ENCODE measurements at places on chromosomes 3 and 15.
A peak's percentile ranks its signal among the peaks of the same experiment; 100 is the strongest.

DNA sequence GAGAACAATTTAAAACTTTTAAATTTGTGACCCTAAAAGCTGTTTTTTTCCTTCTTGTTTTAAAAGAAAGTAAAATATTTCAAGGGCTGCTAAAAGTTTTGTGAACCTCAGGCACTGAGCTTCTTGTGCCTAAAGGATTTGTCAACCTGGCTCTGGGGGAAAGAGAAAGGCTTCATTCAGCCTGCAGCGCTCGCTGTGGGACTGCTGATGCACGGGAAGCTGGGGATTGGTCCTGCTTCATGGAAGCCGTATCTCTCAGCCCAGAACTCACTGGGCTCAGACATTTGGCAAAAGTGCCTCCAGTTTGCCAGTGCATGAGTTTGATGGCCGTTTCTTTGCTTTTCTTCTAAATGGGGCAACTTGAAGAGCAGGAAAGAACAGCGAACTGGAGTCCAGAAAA lies 30.8 kb downstream of the TPRG1 start:
- DNase-seq = no peak

DNA sequence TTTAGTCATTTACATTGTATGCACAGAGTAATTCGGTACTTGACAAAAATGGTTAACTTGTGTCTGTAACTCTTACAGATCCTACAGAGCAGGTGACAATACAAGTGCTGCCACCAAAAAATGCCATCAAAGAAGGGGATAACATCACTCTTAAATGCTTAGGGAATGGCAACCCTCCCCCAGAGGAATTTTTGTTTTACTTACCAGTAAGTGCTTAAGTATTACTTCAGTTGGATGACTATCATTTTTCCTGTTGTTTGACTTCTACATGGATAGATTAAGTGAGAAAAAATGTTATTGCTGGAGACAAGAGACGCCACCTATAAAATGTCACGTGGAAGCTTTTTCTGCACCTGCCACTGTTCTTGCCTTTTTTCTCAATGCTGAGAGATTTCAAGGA lies 173.2 kb downstream of the ALCAM start:
- no peak for DNase-seq

DNA sequence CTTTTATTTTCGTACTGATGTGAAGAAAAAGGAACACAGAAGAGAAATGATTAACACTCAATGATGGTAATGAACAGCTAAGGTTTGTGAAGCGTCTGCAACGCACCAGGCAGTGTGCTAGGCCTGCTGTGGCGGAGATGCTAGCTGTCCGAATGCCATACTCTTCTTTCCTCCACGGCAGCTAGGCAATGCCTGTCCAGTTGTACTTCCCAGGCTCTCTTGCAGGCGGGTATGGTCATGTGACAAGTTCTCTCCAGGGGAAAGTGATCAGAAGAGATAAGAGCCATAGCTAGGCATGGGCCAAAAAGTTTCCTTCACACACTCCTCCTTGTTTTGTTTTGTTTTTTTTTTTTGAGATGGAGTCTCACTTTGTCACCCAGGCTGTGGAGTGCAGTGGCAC lies 6.7 kb downstream of the TADA3 start:
- no peak for DNase-seq

GRCh38 chr15:51403072-51403878 lies 61.8 kb downstream of the GLDN start:
- peak; percentile 24 for DNase-seq

- DNase-seq = peak; percentile 98
Measured at GRCh38 chr3:129224984-129225393, 24.4 kb upstream of the COPG1 start.

Measured in inflammatory macrophage (primary cell).